ENCODE measurements at places on chromosomes 6 and 20.

- no peak for DNase-seq
Measured at GRCh38 chr6:44923444-44923843, 404.7 kb upstream of the RUNX2 start.

DNA sequence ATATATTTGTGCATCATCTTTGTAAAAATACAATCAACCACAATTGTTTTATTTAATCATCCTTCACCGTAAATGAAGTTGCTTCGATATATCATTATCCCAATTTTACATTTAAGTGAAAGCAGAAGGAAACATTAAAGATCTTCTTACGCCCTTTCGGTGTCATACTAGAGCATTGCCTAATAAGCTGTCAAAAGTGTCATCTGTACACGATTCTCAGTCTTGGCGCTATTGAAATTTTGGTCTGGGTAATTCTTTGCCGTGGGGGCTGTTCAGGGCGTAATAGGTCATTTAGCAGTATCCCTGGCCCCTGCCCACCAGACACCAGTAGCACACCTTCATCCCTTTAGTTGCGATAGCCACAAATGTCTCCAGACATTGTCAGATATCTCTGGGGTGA lies 40.4 kb upstream of the TMEM170B start:
- DNase-seq, result no peak

DNA sequence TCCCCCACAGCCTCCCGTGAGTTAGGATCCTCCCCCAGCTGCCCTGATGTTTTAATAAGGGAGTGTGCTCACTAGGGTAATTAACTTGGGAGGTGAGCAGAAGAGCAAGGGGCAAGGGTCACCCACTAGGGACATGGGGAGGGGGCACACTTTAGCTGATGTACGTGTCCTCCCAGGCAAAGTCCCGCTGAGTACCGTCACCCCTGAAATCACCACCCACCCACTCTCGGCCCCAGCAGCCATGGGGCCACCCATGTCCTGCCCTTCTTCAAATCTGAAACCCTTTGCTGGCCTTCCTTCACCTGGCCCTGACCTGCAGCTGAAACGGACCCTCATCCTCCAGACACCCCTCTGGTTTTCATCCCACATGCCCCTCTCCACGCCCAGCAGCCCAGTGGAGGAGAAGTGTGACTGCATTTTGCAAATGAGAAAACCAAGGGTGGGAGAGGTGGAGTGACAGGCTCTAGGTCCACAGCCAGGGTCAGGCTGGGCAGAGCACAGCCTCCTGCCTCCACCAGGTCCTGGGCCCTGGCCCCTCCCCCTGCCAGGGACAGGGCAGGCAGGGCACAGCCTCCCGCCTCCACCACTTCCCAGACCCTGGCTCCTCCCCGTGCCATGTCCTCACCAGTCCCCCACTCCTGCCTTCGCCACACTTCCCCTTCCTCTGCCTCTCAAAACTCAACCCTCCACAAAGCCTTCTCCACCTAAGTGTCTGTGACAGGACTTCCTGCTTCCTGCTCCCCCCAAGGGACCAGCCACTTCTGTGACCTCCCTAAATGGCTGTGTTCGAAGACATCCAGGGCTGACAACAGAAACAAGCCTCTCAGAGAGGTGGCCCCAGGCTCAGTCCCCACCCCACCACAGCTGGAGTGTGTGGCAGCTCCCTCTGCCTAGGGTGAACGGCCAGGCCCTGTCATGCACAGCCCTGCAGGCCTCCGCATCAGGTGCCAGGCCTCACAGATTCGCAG lies 15.1 kb downstream of the ACSS1 start:
- no peak for DNase-seq

- no peak for DNase-seq
Measured at GRCh38 chr20:14266246-14266645, 71.2 kb downstream of the FLRT3 start.

- DNase-seq, result no peak
Measured at GRCh38 chr20:47543006-47543431, 41.3 kb downstream of the NCOA3 start.

DNA sequence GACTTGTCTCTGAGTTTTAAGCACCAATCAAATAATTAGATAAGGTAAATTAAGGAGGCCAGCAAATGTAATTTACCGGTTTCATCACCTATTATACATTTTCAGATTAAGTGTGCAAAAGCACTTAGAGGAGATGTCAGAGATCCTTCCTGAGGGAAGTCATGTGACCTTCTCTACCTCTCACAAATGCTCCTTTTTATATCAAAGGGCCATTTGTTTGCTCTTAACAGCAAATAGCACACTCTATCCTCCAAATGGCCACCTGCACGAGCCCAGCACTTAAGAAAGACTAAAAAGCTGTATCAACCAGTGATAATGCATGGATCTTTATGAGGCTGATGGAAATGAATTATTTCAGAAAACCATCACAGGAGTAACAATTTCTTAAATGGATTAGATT lies 149.4 kb downstream of the ELOVL4 start:
- no peak for DNase-seq

DNA sequence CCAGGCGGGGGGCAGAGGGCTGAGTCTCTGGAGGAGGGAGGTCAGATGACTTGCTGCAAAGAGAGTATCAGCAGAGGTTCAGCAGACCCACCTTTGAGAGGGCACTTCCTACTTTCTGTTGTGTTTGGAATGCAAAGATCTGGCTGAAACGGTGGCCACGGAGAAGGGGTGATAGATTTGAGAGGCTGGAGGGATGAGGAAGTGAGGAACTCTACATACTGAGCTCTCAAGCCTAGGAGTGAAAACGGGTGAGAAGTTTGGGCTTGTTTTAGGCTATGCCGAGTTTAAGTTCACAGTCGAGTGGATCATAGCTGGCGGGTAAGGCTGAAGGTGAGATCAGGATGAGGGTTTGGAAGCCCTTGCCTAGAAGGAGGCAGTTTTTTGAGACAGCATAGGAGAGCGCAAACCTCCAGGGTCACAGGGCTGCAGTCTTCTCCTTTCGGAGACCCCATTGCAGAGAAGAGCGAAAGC lies 477 bp upstream of the ITPA start:
- DNase-seq, result no peak

GRCh38 chr20:38090061-38090460 lies 56.5 kb downstream of the RPRD1B start:
- no peak for DNase-seq

DNA sequence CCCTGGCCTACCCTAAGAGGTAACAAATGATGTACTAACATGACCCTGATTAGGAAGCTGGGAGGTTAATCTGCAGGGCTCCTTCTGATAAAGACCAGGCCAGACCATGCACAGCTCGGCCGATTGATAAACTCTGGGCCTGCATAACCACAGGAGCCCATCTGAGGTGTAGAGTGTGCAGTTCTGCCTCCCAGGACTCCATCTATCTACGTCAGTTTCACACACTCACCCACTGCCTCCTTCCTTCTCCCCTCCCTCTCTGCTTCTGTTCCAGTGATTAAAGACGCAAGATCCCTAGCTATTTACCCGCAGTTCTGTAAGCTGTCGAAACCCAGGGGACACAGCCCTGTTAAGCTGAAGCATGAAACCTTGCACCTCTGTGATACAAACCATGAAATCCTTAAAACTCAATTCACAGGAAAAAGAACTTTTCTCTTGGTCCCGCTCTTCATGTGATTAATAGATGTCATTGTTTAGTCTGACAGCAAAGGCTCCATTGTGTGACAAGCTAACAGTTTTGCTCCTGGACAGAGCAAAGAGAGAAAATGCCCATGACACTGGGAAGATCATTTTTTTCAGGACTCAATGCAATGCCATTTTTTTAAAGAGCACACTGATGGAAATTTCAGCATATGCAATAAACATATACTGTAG lies 470.6 kb downstream of the MAFB start:
- DNase-seq, result no peak

- DNase-seq, result no peak
Measured at GRCh38 chr20:63831993-63832686, 1.1 kb upstream of the ZBTB46 start.

DNA sequence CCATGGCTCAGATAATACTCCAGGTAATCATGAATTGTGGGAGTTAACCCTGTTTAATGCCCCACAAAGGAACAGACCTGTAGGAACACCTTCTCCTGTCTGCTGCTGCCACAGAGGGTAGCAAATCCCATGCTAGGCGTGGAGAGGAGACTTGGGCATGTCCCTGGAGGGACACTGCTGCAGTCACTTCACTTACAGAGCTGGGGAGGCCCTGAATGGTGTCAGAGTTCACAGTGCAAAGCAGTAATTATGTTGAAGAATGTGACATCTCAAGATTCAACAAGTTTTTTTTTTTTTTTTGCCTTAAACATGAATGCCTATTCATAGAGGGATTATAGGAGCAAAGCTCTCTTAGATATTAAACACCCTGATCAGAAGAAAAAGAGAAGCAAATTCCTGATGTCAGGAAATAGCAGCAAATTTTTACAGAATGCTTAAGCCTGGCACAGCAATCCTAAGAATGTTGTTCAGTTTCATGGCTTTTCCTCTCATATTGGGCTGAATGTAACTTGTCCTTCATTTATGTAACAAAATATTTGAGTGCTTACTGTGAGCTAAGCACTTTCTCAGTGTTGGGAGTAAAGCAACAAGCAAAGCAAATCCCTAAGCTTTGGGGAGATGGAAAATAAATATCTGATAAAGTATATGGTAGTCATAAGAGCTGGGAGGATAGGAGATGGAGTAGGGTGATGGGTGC lies 45.0 kb downstream of the CARMIL1 start:
- DNase-seq, result no peak

- DNase-seq, result no peak
Measured at GRCh38 chr20:54344832-54345231, 130.6 kb upstream of the DOK5 start.

- DNase-seq, result peak; percentile 28
Measured at GRCh38 chr20:51930775-51931174, 128.5 kb upstream of the SALL4 start.

GRCh38 chr20:51488331-51488730 lies 54.2 kb downstream of the NFATC2 start:
- DNase-seq, result no peak

DNA sequence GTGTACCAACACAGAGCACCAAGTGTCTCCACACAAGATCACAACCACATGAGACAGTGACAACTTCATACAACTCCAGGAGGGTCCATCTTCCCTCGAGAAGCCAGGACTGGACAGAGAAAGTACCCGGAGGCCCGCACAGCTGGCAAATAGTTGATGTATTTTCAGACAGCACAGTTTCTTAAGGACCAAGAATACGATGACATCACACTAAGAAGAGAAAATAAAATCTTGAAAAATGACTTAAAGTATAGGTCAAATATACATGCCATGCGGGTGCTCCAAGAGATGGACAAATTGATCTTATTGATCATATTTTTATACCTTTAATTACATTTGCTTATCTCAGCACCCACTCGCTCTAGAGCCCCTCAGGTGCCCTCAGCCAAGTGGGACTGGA lies 145.5 kb downstream of the RNASET2 start:
- no peak for DNase-seq

DNA sequence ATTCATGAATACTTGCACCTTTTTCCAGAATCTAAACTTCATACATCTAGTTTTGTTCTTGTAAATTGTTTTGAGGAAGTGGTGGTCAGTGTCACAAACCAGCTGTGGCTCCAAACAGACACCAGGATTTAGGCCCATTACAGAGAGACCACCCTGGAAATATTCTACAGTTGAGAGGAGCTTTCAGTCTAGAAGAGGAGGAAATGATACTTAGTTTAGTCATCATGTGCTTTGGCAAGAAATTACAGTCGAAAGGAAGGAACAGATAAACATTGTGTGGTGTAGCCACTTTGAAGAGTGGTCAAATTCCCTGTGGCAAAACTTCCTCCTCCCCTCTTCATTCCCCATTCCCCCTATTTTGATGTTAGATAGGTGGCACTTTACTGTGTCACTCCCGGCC lies 15.7 kb downstream of the DCBLD1 start:
- no peak for DNase-seq

DNA sequence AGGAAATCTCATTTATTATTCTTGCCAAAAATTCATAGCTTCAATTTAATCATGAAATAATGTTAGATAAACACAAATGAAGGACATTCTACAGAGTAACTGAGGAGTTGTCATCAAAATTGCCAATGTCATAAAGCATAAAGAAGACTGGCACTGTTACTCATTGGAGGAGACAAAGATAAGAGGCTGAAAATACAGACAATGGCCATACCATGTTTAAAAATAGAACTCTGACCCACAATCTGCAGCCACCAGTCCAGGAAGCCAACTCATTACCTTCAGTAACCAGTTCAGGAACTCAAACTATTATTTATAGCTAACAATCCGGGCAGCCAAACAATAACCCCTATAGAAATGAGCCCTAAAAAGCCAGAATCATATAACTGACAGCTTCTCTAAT lies 795.6 kb downstream of the TENT5A start:
- DNase-seq, result no peak

DNA sequence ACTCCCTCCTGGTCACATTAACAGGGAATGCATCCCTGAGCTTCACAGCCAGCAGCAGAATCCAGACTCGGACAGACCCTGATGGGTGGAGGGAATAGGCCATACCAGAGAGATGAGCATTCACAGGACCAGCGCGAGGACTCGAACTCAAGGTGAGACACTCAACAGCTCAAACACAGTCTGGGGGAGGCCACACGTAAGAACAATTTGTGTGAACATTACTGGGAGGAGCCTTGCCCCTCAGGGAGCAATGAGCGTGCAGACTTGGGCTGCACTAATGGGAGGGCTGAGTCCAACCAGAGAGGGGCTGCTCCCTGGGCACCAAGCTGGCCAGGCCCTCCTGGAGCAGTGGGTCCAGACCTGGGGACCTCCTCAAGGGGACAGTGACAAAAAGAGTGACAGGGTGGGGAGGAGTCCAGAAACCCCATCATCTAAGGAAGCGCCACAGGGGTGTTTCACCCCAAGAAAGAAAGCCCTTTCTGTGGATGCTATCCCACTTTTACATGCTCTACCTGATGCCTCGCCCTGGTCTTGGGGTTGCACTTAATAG lies 118.4 kb downstream of the MRPL14 start:
- no peak for DNase-seq

GRCh38 chr20:1509237-1509636 lies 18.0 kb upstream of the SIRPB2 start:
- DNase-seq, result peak; percentile 33

- DNase-seq, result no peak
Measured at GRCh38 chr6:30480536-30481156, 8.7 kb upstream of the HLA-E start.

GRCh38 chr6:32182555-32182981 lies 1.5 kb downstream of the AGER start:
- DNase-seq, result no peak

GRCh38 chr6:41840326-41840725 lies 52.8 kb downstream of the TOMM6 start:
- no peak for DNase-seq

DNA sequence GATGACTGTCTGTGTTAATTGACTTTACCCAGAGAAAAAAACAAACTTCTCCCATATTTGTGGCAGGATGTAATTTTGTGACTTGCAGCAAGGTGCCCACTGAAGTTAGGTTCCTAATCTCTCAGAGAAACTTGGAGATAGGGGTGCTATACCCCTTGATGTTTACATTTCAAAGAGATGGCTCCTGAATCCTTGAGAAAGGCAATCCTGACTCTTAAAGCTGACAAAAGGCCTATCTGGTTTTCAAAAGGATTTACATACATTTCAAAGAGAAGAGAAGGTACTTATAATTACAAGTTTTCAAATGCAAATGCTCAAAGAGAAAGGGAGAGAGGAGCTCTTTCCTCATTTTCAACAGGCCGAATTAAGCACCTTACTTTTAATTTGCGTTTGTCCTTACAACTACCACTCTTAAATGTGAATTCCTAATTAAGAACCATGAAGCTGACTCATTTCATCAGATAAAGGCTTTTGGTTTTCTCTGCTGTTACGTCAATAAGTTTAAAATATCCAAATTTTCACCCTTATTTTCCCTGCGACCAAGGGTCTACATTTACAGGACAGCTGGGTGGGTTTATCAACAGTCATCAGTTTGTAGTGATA lies 711.8 kb upstream of the MAP3K7 start:
- DNase-seq, result no peak

Measured in HEK293T (cell line).